MV-4-11 (cell line): ENCODE measurements at places on chromosomes 2 and 18.

GRCh38 chr2:120734930-120735651 is 577 bp upstream of the GLI2 start:
- DNase-seq: no peak

DNA sequence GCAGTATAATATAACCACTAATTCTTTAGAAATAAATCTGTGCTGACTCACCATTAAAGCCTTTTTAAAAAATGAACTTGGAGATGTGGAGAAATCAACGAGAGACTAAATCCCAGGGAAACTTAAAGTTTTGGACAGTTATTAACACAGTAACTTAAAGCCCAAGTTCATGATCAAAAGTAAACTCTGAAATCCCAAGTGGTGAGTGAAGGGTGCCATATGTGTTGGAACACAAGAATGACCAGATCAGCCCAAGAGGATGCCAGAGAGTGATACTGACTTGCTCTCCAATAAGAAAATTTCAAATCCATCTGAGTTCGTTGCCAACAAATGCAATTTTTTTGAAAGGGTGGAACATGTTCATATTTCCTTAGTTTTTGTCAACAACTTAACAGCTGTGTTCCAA is 838.1 kb upstream of the ACVR2A start:
- DNase-seq: no peak

GRCh38 chr2:55223958-55224760 is 7.9 kb downstream of the CLHC1 start:
- no peak for DNase-seq

GRCh38 chr2:74379851-74380789 is at the start of gene DCTN1:
DCTN1 (minus strand) TSS chr2:74380311; CDS start chr2:74380037, 274 bp downstream.
- no peak for DNase-seq

DNA sequence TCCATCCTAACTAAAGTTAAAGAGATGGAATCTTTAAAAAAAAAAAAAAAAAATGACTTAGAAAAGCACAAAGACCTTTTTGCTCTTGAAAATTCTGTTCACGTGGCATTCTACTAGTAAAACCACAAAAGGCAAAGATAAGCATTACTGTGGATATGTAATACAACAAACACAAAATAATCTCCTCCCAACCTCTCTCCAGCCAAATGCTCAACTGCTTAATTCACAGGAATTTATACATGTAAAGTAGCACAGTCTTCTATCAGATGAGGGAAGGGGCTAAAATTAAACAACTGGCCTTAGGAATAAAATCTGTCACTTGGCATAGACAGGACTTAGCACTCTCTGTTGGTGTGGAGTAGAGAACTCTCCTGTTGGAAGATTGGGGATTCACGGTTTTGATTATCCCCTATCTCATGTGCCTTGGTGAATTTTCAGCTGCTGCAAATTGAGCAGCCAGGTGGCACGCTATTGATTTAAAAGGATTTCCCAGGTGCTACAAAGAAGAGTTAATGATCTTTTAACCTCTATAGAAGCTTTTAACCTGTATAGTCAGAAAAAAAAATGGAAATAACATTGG is 57.4 kb downstream of the ATIC start:
- no peak for DNase-seq

DNA sequence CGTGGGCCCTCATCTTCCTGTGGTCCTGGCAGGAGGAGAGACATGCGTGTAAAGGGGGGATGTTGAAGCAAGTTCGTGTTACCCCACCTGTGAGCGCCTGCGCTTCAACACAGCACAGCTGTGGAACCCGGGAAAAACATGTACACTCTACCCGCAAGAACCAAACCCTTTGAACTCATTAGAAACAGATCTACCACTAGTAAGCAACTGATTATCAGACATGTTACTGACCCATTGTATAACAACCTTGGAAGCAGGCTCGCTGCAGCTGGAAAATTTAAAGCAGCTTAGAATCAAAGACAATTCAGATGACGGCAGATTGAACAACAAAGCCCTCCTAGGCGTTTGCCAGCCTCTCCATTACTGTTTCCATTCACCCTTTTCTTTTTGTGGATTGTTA is 771.7 kb upstream of the SALL3 start:
- no peak for DNase-seq

- DNase-seq: no peak
Observed at GRCh38 chr2:74462054-74462785, 3.0 kb downstream of the MOGS start.
